ENCODE measurements at places on chromosomes 4 and X. TPM values are rescaled to one million over a fixed set of nuclear protein-coding genes. Genes with fewer than 3 reads are reported as not detected.

GRCh38 chr4:98179951-98180350 lies 36.7 kb upstream of the STPG2 start:
- H3K36me3 ChIP-seq, result no peaks in the 10 kb centered on the region
- DNase-seq, result no peak
- H3K4me1 ChIP-seq, result no peaks in the 10 kb centered on the region

CFAP47 gene
- total RNA-seq, result not detected

- DNase-seq, result peak; percentile 79
- H3K36me3 ChIP-seq, result no peaks in the 10 kb centered on the region
- H3K4me3 ChIP-seq, result no peak overlapping the region
- no peaks in the 10 kb centered on the region for H3K27me3 ChIP-seq
These were observed 75.1 kb downstream of the CEP44 start for GRCh38 chr4:174358829-174359228.

- peaks cover 33% of the 10 kb centered on the region for H3K27me3 ChIP-seq
- H3K4me3 ChIP-seq, result no peak overlapping the region
- H3K4me1 ChIP-seq, result no peaks in the 10 kb centered on the region
- no peaks in the 10 kb centered on the region for H3K36me3 ChIP-seq
- H3K27ac ChIP-seq, result no peak overlapping the region
- DNase-seq, result no peak
These were observed 166.1 kb upstream of the RPL34 start for GRCh38 chr4:108454227-108454626.

GRCh38 chr4:56251556-56251955 lies 135.7 kb downstream of the AASDH start:
- H3K4me1 ChIP-seq, result no peaks in the 10 kb centered on the region
- H3K27ac ChIP-seq, result no peak overlapping the region
- H3K4me3 ChIP-seq, result no peak overlapping the region
- peaks cover 19% of the 10 kb centered on the region for H3K27me3 ChIP-seq

MBTPS2 gene
- total RNA-seq, result 9.2 TPM

DNA sequence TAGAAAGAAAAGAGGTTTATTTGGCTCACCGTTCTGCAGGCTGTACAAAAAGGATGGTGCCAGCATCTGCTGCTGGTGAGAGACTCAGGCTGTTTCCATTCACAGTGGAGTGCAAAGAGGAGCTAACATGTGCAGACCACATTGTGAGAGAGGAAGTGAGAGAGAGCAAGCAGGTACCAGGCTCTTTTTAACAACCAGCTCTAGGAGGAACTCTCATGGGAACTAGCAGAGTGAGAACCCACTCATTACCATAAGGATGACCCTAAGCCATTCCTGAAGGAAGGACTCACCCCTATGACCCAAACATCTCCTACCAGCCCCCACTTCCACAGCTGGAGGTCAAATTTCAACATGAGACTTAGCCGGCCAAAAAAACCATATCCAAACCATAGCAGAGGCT lies 158.6 kb upstream of the ADGRL3 start:
- H3K27me3 ChIP-seq, result no peaks in the 10 kb centered on the region
- H3K36me3 ChIP-seq, result no peaks in the 10 kb centered on the region
- DNase-seq, result no peak

DNA sequence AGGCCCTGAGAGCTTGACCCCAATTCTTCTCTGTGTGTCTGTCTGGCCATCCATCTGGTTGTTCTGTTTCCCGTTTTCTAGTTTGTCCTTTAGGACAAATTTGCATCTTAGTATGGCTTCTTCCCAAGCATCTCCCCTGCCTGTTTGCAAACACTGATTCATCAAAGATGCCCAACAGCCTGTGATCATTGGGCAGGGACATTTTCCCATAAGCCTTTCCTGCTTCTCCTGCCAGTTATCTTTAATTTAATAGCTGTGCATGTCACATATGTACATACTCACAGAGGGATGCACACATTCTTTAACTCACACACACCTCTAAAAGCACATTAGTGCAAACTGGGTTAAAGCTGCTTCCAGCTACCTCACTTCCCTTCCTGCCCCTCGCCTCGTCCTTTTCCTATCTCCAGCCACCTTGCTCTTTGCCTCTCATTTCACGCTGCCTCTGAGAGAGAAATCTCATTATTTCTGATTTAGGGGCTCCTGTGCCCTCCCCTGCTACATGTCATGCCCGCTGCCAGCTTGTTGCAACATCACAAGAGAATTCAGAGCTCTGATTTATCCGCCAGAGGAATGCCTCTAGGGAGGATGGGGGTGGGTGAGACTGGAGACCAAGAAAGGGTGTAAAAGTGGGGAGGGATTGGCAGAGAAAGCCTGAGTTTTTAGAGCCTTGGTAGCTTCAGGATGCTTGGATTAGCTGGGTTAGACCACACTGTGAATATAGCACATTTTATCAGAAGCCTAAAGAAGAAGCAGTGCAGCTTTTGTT lies 100.6 kb downstream of the NHS start:
- H3K27me3 ChIP-seq, result no peaks in the 10 kb centered on the region
- peak; percentile 55 for DNase-seq
- peaks cover 23% of the 10 kb centered on the region for H3K4me1 ChIP-seq
- H3K36me3 ChIP-seq, result no peaks in the 10 kb centered on the region
- H3K4me3 ChIP-seq, result peak overlapping the region; percentile 19

GRCh38 chr4:123786163-123786915 lies 389.7 kb downstream of the SPRY1 start:
- H3K4me1 ChIP-seq, result peaks cover 55% of the 10 kb centered on the region
- no peaks in the 10 kb centered on the region for H3K27me3 ChIP-seq
- H3K27ac ChIP-seq, result peak overlapping the region; percentile 78
- DNase-seq, result peak; percentile 27
- no peaks in the 10 kb centered on the region for H3K36me3 ChIP-seq
- peak overlapping the region; percentile 43 for H3K4me3 ChIP-seq

DAPP1 gene
- total RNA-seq, result not detected

ARHGAP36 gene
- total RNA-seq, result not detected

DNA sequence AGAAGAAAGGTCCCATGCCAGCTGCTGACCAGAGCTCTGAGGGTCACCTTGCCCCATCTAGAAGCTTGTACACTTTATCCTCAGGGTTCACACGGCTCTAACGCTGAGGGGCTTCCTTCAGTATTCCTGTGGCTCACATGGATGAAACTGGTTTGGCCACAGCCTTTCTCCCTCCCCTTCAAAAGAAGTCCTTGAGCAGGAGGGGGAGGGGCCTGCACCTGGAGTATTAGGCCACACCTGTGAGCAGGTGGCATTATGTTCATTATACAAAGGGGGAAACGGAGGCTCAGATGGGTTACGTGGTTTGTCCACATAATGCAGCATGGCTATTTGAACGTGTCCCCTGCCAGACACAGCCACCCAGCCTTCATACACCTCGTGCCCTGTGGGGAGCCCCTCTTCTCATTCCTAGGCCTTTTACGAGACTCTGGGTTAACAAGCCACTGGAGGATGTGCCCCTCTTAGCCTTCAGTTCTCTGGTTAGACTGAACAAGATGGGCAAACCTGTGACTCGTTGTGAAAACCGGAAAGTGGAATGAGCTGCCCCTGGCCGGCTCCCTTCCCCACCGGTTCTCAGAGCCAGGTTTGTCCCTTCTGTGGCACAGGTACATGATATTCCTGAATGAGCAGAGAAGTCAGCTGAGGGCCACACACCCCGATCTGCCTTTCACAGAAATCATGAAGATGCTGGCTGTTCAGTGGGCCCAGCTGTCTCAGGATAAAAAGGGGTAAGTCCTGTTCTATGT lies 27.2 kb upstream of the JAKMIP1 start:
- no peaks in the 10 kb centered on the region for H3K4me1 ChIP-seq
- no peak for DNase-seq
- H3K36me3 ChIP-seq, result no peaks in the 10 kb centered on the region
- no peak overlapping the region for H3K4me3 ChIP-seq

All from GM23248 (cell line).